ENCODE measurements at places on chromosomes 5 and 9.

- DNase-seq, result no peak
These were observed 65.9 kb downstream of the CYFIP2 start for GRCh38 chr5:157331807-157332206.

DNA sequence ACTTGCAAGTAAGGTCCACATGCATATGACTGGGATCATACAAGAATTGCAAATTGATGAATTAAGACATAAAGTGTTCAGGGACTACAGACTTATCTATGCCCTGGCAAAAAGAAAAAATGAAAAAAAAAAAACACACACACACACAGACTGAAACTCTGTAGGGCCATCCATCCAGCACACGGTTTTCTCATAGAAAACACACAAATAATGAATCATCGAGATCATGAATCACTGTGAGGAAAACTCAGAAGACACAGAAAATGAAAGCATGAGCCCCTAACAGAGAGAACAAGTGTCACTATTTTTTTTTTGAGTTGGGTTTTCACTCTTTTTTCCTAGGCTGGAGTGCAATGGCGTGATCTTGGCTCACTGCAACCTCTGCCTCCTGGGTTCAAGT is 185.2 kb downstream of the IRX2 start:
- DNase-seq, result no peak

DNA sequence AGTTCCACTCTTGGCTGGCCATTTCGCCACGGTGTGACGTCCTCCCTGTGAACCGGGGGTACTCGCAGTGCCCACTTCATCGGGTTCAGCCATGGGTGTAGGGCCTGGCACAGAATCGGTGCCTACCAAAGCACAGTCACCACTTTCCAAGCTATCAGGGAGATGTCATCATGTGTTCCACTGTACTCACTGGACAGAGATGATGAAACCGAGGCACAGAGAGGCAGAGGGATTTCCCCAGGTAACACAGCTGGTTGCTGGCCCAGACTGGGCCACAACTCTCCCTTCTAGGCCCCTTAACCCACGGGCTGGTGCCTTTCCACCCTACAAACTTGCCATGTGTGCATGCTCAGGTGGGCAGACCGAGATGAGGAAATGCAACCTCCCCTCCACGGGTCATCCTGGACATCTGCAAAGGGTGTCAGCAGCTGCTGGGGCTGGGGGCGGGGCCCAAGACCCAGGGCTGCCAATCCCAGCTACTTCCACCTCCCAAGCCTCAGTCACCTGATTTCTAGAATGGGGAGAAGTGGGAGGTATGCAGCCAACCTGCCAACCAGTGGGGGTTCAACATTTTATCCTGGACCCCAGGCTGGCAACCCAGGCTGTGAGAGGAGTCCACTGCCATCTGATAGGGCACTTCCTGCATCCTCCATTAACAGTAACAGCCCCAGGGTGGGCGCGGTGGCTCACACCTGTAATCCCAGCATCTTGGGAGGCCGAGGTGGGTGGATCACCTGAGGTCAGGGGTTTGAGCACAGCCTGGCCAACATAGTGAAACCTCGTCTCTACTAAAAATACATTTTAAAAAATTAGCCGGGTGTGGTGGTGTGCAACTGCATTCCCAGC is 893 bp upstream of the SH2D3C start:
- DNase-seq, result peak; percentile 67

GRCh38 chr5:150001660-150002486 is 1.3 kb downstream of the HMGXB3 start:
- peak; percentile 90 for DNase-seq

- DNase-seq, result no peak
These were observed 614.5 kb downstream of the HINT1 start for GRCh38 chr5:130550562-130550928.

DNA sequence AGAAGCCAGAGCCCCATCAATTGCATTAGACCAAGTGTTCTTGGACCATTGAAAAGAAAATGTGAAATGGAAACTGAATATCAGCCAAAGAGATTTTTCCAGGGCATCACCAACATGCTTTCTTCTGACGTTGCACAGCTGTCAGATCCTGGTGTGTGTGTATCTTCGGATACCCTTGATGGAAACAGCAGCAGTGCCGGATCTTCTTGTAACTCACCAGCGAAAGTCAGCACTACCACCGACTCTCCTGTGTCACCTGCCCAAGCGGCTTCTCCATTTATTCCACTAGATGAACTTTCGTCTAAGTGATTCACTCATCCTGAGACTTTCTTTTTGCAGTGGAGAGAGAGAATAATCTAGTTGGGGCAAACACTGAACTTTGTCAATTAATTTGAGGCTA is 75.7 kb downstream of the PIP5K1B start:
- no peak for DNase-seq

- no peak for DNase-seq
These were observed 218.6 kb downstream of the FBXL7 start for GRCh38 chr5:15718421-15719179.

DNA sequence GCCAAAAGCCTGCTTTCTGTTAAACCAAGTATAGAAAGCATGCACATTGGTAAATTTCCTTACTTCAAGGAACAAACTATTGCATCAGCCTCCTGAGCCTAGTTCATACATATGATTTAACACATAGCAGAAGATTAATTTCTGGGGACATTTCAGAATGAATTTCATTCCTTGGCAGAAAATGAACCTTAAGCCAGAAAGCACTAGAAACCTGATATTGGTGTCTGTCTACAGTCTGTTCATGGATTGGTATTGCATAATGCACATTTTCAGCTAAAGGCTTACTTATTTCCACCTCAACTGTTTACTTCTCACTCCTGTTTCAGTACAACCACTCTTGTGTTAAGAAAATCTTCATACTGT is 1471.8 kb upstream of the NUDT12 start:
- DNase-seq, result no peak

- DNase-seq, result no peak
These were observed 772.0 kb upstream of the FAM174A start for GRCh38 chr5:99763021-99763774.

DNA sequence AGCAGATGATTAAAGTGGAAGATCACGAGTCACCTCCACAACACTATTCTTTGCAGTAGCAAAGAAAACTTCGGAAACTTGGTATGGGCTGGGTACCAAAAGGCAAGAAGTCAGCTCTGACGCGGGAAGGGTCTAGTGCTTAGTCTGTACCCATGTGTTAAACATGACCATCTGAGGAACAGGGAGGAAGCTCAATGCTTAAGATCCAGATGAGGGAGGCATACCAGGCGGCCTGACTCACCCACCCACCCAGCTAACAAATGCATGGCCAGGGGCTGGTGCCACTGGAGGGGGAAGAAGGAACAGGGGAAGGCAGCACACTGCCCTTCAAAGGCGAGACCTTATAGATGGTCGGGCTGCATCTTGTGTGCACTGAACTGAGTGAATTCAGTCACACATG is 41.8 kb downstream of the CAMSAP1 start:
- no peak for DNase-seq

DNA sequence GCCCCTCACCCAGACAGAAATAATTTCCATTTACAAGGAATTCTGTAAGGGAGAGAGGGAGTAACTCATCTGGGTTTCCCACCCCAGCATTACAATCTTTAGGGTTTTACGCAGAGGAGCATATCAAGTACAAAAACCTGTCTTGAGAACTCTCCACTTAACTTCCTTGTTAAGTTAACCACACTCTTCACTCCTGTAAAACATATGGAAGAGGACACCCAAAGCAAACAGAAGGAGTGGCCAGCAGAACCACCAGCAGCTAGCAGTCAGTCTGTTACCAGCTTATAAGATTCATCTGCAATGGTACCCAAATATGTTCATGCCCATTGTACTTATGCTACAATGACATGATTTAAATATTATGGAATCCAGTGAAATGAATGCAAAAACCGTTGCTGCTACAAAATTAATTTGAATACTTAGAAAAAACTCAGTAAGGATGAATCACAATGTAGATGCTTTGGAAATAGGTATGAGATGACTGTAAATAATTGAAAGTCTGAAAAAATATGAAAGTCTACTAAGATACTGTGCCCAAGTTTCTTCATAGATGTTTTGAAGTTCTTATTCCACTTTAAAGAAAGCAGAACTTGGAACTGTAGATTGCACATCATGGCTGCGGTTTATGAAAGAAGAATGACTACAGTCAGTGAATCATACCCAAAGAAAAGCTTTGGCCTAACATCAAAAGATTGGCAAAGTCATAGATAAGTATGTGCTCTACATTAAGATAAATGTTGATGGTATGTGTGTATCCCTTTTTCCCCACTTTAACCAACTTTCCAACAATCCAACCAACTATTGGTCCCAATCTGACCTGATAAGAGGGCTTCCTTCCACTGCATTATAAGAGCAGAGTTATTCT is 233.6 kb downstream of the ACTL7B start:
- peak; percentile 87 for DNase-seq

GRCh38 chr9:2489838-2490314 is 131.7 kb upstream of the VLDLR start:
- no peak for DNase-seq

- peak; percentile 7 for DNase-seq
These were observed 134.7 kb downstream of the MACIR start for GRCh38 chr5:103393101-103393754.

- no peak for DNase-seq
These were observed 118.1 kb downstream of the NR2F1-AS1 start for GRCh38 chr5:93462916-93463315.

- no peak for DNase-seq
These were observed 272.6 kb upstream of the KCNN2 start for GRCh38 chr5:114089259-114089658.

GRCh38 chr5:99320436-99320835 is 391.6 kb upstream of the CHD1 start:
- DNase-seq, result peak; percentile 16

- peak; percentile 61 for DNase-seq
These were observed 35.8 kb downstream of the PRKACG start for GRCh38 chr9:68978066-68978465.
